A549 treated with DMSO at 1 μM for 4 hours (cell line): ENCODE measurements at places on chromosomes 1 and 21. TPM values are rescaled to one million over a fixed set of nuclear protein-coding genes. Genes with fewer than 3 reads are reported as not detected.

BACH1 gene
- 6.3 to 12.0 TPM (median 8.3 TPM) in 5 replicates for total RNA-seq

SERPINC1 gene
- total RNA-seq: 0.07 TPM in 2 of 5 replicates, not detected in the others

ADGRL4 gene
- total RNA-seq: not detected in 5 replicates

TDRD10 gene
- not detected in 5 replicates for total RNA-seq

PDE4B gene
- 16.7 to 26.2 TPM (median 21.8 TPM) in 5 replicates for total RNA-seq

TLCD4 gene
- 6.1 to 14.2 TPM (median 11.6 TPM) in 5 replicates for total RNA-seq

RIMKLA gene
- 0.44 to 0.97 TPM (median 0.85 TPM) in 5 replicates for total RNA-seq

PTPN22 gene
- not detected in 5 replicates for total RNA-seq

FCRL5 gene
- total RNA-seq: not detected in 5 replicates

VWA5B1 gene
- total RNA-seq: not detected in 5 replicates

STIL gene
- 10.7 to 12.2 TPM (median 11.7 TPM) in 5 replicates for total RNA-seq

YRDC gene
- 13.9 to 20.8 TPM (median 19.7 TPM) in 5 replicates for total RNA-seq

LCE2C gene
- not detected in 5 replicates for total RNA-seq

OR14K1 gene
- not detected in 5 replicates for total RNA-seq

KTI12 gene
- 17.0 to 20.1 TPM (median 18.4 TPM) in 5 replicates for total RNA-seq

GBP2 gene
- 0.61 to 1.1 TPM (median 1.0 TPM) in 5 replicates for total RNA-seq

CDA gene
- 30.3 to 41.5 TPM (median 34.5 TPM) in 5 replicates for total RNA-seq

CD53 gene
- total RNA-seq: not detected in 5 replicates

LRRC39 gene
- total RNA-seq: 0.13 to 0.15 TPM (median 0.13 TPM) in 3 of 5 replicates, not detected in the others

HPCAL4 gene
- total RNA-seq: 0.26 to 0.42 TPM (median 0.33 TPM) in 5 replicates

UBASH3A gene
- 0.16 to 0.34 TPM (median 0.24 TPM) in 4 of 5 replicates, not detected in the other for total RNA-seq

TRIM67 gene
- total RNA-seq: 0.17 to 0.28 TPM (median 0.22 TPM) in 5 replicates

JAM2 gene
- total RNA-seq: 0.09 TPM in 1 of 5 replicates, not detected in the others

UMODL1 gene
- not detected in 5 replicates for total RNA-seq

FNBP1L gene
- total RNA-seq: 12.9 to 21.5 TPM (median 17.9 TPM) in 5 replicates

CR1 gene
- not detected in 5 replicates for total RNA-seq

GNAT2 gene
- total RNA-seq: 0.13 to 0.20 TPM (median 0.18 TPM) in 3 of 5 replicates, not detected in the others

TNFRSF9 gene
- 2.7 to 4.6 TPM (median 3.8 TPM) in 5 replicates for total RNA-seq

TRIM46 gene
- total RNA-seq: 1.3 to 1.8 TPM (median 1.4 TPM) in 5 replicates

CYP4A22 gene
- not detected in 5 replicates for total RNA-seq

SMYD2 gene
- 31.6 to 38.6 TPM (median 34.6 TPM) in 5 replicates for total RNA-seq

KCNJ15 gene
- 0.09 to 0.30 TPM (median 0.19 TPM) in 5 replicates for total RNA-seq

BMP8B gene
- total RNA-seq: 3.8 to 4.8 TPM (median 4.4 TPM) in 5 replicates

HCN3 gene
- 3.0 to 5.4 TPM (median 5.3 TPM) in 5 replicates for total RNA-seq

CASQ1 gene
- total RNA-seq: not detected in 5 replicates

FLG gene
- total RNA-seq: under 0.01 to 0.01 TPM in 2 of 5 replicates, not detected in the others

PLEKHN1 gene
- total RNA-seq: 4.4 to 7.1 TPM (median 6.1 TPM) in 5 replicates

PLXNA2 gene
- total RNA-seq: 0.48 to 0.94 TPM (median 0.86 TPM) in 5 replicates

APCS gene
- not detected in 5 replicates for total RNA-seq

EVA1B gene
- 9.7 to 20.5 TPM (median 17.9 TPM) in 5 replicates for total RNA-seq

SPRR2A gene
- not detected in 5 replicates for total RNA-seq

AHDC1 gene
- total RNA-seq: 14.2 to 17.9 TPM (median 16.0 TPM) in 5 replicates

CYP4A11 gene
- total RNA-seq: not detected in 5 replicates

PFKFB2 gene
- 5.7 to 7.5 TPM (median 6.9 TPM) in 5 replicates for total RNA-seq

ZMYND12 gene
- 0.17 to 0.53 TPM (median 0.44 TPM) in 5 replicates for total RNA-seq

FAM110D gene
- total RNA-seq: 0.03 to 0.07 TPM (median 0.04 TPM) in 3 of 5 replicates, not detected in the others

TTC39A gene
- total RNA-seq: 0.86 to 1.6 TPM (median 1.1 TPM) in 5 replicates

HPDL gene
- 4.2 to 5.7 TPM (median 4.3 TPM) in 5 replicates for total RNA-seq

SFN gene
- 425 to 552 TPM (median 445 TPM) in 5 replicates for total RNA-seq

FAAH gene
- 0.59 to 1.2 TPM (median 0.79 TPM) in 5 replicates for total RNA-seq
